NCI-H1105 (cell line): ENCODE measurements at places on chromosomes 6 and 20.

DNA sequence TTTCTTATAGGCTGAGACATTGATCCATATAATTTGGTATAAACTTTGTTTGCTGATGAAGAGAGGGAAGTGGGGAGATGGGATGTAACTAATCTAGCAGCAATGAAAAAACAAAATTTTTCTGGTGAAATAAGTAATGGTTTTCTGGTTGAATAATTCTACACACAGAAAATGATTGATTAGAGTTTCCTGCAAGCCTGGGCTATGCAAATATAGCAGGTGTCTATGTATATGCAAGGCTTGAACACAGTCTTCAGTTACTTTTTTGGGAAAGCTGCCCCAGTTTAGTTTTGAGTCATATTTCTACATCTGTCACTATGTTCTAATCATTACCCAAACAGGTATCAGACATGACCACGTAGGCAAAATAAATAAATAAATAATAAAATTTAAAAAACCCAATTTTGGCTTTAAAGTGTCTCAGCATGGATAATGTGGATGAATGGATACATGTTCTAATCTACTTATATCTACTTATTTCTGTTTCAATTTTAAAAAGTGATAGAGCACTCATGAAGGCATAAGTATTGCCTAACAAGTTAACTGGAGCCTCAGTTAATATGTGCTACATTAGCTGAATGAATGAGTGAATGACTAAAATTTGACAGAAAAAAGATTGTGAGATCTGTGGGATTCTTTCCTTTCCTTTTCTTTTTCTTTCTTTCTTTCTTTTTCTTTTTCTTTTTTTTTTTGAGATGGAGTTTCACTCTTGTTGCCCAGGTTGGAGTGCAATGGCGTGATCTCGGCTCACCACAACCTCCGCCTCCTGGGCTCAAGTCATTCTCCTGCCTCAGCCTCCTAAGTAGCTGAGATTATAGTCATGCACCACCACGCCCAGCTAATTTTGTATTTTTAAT lies 37.2 kb upstream of the TFB1M start:
- no peak for DNase-seq

DNA sequence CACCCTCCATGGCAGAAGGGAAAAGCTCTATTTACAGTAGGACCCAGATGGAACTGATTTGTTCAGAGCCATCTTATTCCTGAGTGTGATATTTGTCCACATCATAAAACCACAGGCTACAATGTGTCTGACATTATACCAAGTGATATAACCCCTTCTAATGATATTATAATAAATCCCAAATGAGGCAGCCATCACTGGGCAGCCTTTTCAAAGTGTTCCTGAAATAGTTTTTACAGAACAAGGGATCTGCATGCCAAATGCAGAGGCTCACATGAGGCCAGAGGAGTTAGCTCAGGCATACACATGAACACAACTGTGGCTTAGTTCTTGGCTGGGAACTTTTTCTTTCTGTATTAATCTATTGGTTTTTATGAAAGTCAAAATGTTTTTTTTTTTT lies 207.7 kb downstream of the MAFB start:
- no peak for DNase-seq

GRCh38 chr6:139868576-139868975 lies 494.1 kb upstream of the CITED2 start:
- DNase-seq = no peak

DNA sequence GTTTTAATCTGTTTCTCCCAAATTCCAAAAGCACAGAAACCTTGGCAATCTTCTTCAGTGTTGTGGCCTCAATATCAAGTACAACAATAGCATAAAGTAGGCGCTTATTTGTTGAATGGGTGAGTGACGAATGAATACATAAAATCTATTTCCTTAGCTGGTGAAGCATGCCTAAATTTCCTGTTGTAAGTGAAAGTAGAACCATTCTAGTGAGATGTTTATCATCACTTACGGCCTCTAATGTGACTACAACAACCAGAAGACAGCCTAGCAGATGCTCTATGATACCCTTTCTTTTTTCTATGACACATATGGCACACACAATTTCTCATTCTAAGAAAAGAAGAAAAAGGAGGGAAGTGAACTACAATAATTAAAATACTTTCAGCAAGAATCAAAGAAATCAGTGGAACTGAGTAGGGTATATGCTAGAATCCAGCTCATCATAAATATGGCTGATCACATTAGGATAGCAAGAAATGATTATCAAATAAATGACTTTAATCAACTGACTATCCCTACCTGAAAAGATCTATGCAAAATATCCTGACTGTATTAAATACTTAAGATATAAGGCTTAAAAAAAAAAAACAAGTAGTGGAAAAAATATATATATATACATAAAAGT lies 67.4 kb downstream of the BTBD9 start:
- no peak for DNase-seq

- no peak for DNase-seq
Measured at GRCh38 chr6:39217177-39217864, 12.0 kb downstream of the KCNK5 start.

- DNase-seq = no peak
Measured at GRCh38 chr6:23505026-23505425, 621.0 kb upstream of the NRSN1 start.

GRCh38 chr6:97459986-97460385 lies 177.0 kb upstream of the MMS22L start:
- no peak for DNase-seq

GRCh38 chr6:109332748-109333147 lies 49.5 kb downstream of the CD164 start:
- no peak for DNase-seq

DNA sequence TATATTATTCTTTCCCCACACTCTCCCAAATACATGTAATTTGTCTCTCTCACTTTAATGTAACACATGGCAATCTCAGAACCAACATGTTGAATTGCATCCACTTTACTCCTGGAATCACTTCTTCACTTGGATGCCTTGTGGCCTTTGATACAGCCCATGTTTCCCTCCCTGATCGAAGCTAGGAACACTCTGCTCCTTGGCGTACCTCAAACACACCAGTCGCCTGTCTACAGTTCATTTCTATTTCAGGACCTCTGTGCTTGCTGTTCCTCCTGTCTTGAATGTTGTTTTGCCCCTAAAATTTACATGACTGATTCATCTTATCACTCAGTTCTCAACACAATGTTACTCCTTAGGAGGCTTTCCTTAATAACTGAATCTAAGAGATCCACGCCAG lies 102.3 kb upstream of the VSTM2L start:
- no peak for DNase-seq
